Nephron progenitor cell (in vitro differentiated cells): ENCODE measurements at places on chromosomes 2 and 18.

- DNase-seq, result no peak
These were observed 153.7 kb upstream of the VRK2 start for GRCh38 chr2:57892920-57893319.

DNA sequence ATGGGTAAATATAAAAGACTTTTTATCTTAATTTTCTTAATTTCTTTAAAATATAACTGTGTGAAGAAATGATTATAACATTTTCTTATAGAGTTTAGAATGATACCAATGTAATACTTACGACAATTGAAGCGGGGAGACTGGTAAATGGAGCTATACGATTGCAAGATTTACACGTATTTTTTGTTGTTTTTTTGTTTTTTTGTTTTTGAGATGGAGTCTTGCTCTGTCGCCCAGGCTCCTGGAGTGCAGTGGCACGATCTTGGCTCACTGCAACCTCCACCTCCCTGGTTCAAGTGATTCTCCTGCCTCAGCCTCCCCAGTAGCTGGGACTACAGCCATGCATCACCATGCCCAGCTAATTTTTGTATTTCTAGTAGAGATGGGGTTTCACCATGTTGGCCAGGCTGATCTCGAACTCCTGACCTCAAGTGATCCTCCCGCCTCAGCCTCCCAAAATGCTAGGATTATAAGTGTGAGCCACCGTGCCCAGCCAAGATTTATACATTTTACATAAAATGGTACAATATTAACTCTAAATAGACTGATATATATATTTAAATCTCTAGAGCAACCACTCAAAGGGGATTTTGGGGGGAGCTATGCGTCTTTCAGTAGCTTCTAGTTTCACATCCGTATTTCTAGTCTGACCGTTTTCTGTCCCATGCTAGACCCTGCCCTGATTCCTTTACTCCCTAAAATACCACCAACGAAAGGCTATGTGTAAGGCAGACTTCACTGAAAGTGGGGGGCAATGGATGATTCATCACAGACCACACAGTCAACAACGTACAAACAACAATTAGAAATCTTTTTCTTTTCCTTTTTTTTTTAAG, 28.2 kb upstream of the ATG16L1 start:
- DNase-seq, result no peak

DNA sequence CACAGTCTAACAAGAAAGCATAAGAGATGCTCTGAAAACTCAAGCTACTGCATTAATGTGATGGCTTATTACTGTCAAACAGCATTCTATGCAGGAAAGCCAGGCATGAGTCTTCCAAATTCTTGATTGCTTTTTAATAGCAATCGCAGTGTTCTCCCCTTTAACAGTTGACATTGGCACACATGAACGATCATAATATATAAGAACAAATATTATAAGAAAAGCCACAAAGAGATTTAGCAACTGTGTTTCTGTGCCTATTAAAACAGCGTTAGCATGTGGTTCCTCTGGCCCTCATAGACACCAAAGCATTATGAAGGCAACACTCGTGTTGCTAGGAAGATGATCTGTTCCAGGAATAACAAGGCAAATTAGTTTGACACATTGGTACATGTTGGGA, 245.0 kb downstream of the ACKR3 start:
- no peak for DNase-seq

DNA sequence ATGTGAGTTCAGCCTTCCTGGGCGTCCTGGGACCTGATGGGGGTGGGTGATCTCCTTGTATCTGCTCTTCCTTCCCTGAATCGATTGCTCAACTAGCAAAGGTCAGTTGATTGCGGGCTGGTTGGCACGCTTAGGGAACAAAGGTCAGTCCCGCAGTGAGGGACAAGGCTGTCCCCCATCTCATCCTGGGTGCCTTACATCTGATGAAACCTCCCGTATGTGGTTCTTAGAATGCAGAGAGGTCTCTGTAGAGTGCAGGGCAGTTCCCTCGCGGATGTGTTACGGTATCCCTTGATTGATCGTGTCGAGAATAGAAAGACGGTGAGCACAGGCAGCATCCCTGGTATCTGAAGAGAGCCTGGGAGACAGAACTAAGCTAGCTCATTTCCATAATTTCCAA, 56.4 kb upstream of the RBM44 start:
- no peak for DNase-seq

GRCh38 chr2:120873958-120874887, 138.6 kb downstream of the GLI2 start:
- peak; percentile 28 for DNase-seq

DNA sequence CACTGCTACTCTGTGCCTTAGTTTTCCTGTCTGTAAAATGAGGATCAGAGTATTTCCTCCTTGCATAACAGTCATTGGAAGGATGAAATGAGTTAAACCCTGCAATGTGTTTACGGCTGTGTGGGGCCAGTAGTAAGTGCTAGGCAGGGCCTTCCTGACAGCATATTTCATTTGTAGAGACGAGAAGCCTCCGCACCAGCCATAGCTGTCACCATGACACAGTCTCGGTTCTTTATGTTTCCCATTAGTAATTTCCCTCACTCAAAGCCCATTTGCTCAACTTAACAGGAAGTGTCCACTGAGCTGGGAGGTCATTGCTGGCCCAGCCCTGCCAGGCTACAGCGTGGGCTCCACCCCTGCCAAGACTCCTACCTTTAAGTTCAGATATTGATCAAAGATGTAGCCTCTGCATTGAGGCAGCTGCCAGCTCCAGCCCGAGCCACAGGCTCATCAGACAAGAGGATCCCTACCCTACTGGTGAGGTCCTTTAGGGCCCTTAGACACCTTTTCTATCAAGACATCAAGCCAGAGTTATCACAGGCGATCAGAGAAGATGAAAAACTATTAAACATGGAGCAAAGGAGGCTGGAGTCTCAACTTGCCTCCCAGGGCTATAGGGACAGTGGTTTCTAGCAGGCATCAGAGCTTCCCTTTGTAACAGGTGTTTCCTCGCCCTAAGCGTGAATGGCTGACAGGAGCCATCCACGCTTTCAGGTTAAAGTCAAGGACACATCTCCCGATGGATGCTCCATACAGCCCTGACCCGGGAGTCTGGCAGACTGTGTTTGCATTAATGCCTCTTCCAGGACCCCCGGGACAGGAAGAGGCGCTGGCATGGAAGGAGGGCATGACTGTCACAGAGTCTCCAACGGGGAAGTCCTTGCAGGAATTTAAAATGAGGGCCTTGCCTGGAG, 251.7 kb downstream of the NDUFA10 start:
- no peak for DNase-seq

DNA sequence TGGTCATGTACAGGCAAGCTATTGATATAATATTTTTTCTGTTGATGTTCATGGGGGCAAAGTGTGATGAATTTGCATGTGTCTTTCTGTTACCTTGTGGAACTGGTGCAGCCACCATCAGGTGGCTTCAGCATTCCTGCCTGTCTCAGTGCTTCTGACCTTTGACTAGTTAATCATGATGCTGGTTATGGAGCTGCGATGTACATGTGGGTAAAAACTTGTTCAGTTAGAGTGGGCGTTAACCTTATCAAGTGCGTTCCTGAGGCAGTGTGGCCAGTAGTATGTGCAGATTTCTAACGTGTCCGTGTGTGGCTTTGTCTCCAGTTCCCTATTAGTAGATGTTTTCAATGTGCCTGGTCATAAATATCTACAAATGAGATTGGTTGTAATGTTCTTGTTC, 127.4 kb upstream of the ZSWIM2 start:
- no peak for DNase-seq

- DNase-seq, result no peak
These were observed 558 bp upstream of the NEMP2 start for GRCh38 chr2:190535121-190535439.

DNA sequence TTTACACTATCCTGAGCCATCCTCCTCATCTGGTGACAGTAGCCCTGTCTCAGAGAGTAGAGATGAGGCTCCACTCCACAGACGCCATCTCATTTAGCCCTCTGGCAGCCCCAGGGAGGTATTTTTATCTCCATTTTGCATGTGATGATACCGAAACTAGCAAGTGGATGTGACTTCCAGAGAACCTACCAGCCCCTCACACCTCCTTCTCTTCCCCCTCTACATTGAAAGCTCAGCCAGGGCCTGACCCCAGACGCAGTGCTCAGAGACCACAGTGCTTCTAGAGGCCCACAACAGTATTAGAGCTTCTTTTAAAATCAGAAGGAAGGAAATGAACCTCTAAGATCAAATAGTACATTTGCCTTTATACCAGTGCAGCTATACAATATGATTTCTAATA, 8.3 kb downstream of the GYPC start:
- no peak for DNase-seq

GRCh38 chr2:160334028-160334741, 134.1 kb upstream of the ITGB6 start:
- no peak for DNase-seq

- no peak for DNase-seq
These were observed 9.5 kb downstream of the ITGA6 start for GRCh38 chr2:172436889-172437288.

DNA sequence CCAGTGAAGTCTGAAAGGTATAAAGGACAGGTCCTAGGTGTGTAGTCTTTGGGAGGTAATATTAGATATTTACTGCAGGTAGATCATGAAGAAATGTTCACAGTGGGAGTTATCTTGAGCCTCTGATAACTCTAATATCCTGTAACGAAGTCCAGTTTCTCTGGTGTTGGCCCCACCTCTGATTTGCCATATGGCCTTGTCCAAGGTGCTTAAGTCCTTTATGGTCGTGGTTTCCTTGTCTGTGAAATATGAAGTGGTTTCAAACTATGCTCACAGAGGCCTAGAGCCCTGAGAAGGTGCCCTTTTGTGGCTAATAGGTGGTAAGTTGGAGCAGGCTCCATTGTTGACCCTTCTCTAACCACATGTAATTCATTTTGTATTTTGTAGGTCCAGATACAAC, 190.7 kb downstream of the ICOS start:
- DNase-seq, result no peak

DNA sequence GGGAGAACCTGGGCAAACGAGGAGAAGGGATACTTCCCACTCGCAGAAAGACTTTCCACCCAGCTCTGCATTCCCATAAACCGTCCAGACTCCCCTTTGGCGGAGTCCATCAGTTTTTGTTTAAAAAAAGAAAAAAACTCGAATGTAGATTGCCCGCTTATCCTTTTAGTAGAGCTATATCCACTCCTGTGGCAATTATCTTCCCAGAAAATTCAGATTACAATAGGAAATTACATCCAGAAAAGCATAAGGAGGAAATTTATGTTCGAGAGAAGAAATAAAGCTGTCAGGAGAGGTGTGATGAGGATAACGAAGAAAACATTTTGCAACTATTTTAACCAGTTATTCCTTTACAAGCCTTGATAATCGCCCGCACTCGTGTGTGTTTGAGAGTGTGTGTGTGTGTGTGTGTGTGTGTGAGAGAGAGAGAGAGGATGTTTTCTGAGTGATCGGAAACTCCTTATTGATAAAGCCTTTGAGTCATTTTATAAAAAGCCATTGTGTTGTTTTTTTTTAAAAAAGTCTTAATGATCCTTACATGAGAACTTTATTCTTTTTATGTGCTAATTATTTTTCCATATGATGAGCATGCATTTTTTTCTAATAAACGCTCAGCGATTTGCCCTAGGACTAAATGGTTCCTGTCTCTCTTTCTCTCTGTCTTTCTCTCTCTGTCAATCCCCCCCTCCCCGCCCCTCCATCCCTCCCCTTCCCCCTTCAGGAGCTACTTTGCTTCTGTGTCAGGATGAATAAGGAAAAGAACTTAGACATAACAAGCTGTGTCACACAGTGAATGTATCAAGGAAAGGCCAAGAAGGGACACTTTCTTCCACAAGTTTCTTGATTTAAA, 1.1 kb upstream of the PPP3R1 start:
- DNase-seq, result no peak

DNA sequence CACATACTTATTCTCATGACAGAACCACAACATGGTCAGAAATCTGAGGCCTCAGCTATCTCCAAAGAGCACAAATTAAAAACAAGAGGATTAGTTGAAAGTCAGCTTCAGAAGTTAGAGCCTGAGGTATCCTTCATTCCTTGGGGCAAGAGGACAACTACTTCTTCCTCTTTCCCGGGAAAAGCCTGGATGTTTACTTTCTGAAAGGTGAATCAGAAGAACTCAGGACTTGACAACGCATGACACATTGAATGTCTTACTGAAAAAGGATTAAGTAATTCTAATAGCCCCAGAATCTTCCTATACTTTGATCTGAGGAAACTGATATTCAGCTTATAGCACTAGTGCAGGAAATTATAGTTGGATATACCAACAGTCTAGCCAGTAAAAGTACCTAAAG, 573.2 kb downstream of the METTL4 start:
- DNase-seq, result no peak

DNA sequence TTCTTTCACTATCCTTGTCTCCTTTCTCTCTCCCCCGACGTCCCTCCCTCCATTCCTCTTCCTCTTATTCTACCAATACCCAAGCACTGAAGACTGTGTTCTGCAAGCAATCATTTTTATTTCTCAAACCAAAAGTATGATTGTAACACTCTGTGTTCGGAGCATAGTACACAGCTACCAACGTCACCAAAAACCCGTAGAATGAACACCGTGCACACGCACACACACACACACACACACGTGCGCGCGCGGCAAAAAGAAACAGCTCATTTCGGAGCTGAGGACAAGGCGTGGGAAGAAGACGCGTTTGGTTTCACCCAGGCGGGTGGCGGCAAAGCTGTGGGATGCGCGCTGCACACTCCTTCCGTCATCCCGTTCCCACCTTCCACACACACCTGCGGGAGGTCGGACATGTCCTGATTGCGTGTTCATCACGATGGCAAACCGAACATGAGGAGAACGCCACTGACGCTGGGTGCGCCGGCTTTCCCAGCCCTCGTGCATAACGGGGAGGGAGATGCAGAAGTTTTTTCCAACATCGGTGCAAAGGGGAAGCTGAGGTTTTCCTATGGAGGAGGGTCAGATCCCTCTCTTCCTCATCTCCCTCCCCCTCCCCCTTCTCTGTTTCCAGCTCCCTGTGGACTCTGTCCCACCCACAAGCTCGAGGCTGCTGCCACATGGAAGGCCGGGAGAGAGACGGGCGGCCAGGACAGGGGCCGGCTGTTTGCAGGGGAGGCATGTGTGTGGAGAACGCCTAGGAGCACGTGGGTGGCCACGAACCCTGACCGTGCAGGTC, 20.4 kb downstream of the MBP start:
- DNase-seq, result no peak

- no peak for DNase-seq
These were observed 158.2 kb downstream of the L3MBTL4 start for GRCh38 chr18:6256521-6256920.

DNA sequence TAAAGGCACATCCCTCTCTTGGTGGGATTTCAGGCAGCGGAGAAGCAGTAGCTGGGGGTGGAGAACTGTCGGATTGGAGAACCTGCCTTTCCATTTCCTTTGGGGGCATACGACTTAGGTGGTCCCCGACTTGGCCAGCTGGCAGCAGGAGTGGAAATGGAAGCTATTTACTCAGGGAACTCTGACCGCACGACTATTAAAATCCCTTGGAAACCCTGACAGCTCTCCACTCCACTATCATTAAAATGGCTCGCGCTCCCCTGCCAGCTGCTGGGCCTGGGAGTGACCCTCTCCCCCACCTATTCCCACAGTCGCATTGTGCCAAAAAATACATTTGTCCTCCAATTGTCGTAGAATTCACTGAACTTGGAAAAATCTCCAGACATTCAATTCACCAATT, 77.7 kb upstream of the APCDD1 start:
- DNase-seq, result no peak
